ENCODE measurements at places on chromosomes 12 and 14.

DNA sequence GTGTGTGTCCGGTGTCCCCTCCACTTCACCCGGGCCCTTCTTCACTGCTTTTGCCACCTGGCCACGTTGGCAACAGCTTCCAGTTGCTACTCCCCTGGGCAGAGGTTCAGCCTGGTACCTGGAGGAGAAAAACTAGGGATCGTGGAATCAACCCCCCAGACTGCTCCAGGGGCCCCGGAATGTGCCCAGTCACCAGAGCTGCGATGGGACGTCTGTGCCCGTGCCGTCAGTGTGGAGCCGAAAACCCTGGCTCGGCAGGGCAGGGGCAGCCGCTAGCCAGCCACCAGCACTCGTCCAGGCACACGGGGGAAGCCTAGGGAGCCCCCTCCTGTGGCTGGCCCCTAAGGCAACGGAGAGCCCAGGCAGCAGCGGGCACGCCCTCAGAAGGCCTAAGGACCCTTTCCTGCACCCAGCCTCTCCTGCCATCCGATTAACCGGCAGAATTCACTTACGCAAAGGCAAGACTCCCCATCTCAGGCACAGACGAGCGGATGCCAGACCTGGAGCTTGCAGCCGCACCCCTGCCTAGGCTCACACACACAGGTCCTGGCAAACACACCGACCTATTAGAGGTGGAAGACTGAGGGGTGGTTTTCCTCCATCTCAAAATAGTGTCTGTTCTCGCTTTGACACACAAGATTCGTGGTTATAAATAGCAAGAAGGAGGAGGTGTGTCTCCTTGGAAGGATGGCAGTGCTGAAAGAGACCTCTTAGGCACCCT, 62.6 kb downstream of the FBXL14 start:
- peak; percentile 15 for DNase-seq

GRCh38 chr12:54412348-54412747, 6.7 kb downstream of the ITGA5 start:
- DNase-seq, result no peak

- DNase-seq, result no peak
Observed at GRCh38 chr12:8157484-8158198, 826 bp downstream of the ZNF705A start.

DNA sequence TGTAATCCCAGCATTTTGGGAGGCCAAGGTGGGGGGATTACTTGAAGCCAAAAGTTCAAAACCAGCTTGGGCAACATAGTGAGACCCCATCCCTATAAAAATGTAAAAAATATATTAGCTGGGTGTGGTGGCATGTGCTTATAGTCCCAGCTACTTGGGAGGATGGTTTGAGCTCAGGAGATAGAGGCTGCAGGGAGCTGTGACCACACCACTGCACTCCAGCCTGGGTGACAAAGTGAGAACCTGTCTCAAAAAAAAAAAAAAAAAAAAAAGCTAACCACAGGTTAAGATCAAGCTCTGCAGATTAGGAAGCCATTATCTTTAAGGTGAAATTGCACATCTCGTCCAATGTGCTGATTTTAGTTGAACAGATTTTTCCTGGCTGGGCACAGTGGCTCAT, 23.7 kb upstream of the CERS5 start:
- no peak for DNase-seq

- DNase-seq, result no peak
Observed at GRCh38 chr14:101018561-101019290, 115.2 kb upstream of the RTL1 start.

DNA sequence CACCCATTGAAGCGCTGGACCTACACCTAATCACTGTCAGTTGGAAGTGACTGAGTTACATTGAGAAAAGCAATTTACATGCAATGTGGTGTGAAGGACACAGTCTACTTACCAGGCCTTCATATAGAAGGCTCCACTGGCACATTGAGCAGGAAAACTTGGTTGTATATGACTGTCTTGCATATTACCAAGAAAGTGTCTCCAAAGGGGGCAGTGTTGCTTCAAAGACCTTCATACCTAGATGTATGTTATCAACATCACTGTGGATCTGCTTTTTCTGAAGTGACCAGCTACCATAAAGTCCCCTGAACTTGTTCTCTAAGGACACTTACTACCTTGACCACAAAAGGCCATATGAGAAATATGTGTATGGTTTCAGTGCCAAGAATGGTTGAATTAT, 64.1 kb downstream of the NELL2 start:
- no peak for DNase-seq

DNA sequence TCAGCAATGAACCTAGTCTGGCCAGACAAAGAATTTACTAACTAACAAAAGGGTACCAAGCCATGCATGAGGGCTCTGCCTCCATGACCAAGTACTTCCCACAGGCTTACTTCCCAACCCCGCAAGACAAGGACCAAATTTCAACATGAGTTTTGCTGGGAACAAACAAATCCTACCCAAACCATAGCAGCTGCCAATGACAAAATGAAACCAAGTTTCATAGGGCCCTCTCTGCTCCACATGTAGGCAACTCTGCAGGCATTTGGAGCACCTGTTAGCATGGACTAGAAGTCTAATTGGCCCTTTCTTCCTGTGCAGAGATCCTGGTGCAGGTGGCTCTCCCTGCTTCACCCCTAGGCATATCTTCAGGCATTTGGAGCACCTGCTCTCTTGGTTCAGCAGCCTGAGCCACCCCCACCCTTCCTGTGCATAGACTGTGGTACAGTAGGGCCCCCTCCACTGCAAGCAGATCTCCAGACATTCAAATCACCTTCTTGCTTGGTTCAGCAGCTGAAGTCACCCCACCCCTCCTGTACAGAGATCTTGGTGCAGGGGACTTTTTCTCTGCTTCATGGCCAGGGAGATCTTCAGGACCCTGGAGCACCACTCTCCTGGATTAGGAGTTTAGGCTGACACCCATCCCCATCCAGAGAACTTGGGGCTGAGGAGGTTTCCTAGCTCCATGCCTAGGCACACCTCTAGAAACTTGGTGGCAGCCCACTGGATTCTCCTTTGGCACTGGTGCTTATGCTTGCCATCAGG, 308.7 kb downstream of the RPAP3 start:
- peak; percentile 43 for DNase-seq

- DNase-seq, result no peak
Observed at GRCh38 chr12:50195832-50196231, 28.7 kb upstream of the CERS5 start.

DNA sequence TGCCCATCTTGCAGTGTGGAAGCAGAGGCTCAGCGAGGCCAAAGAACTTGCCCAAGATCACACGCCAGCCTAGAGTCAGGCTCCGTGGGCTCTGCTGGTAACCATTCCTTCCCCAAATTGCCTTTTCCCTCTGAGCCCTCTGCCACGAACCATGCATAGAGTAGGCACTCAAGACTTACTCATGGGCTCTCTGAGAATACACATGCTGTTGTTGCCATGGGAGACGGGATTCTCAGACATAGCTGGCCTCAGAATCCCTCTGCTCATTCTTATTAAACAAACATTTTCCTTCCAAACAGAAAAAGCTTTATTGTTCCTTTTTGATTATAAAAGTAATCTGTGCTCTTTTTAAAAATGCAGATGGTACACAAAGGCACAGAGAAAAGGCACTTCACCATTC, 52.5 kb upstream of the WSCD2 start:
- DNase-seq, result no peak

GRCh38 chr14:77892890-77893484, 93.1 kb downstream of the ADCK1 start:
- DNase-seq, result no peak

GRCh38 chr14:73102806-73103497, 33.4 kb upstream of the PSEN1 start:
- no peak for DNase-seq

DNA sequence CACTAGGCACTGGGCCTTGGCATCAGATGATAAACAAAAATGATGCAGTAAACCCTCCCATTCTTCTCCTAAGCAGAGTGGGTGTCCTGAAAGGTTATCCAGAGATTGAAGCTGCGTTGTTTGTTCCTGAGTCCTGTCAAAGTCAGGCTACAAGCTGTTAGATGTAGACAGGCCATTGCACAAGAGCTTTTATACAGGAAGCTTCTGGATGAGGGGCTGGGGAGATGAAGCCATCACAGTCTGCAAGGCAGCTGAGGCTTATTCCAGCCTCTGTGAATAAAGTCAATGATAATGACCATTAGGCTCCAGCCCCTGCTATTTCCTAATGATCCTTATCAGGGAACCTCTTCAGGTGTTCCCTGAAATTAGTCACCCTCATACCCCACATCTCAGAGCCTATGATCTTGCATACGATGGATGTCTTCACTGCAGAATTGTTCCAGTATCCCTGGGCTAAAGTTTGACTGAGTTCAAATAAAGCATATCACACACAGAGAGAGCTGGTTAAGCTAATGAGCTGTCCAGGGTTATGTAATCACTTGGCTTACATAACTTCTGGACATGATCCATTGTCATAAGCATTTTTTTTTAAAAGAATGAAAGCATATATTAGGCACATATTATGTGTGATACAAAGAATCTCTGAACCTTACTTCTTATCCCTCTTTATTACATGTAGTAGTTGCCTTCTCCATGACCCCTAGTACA, 337.1 kb upstream of the OR4E1 start:
- no peak for DNase-seq

Data from activated CD4-positive, alpha-beta T cell treated with anti-CD3 and anti-CD28 coated beads, Interleukin-2, amount 50 U/mL, for 48 hours (primary cell).